ENCODE measurements at places on chromosomes 16 and 17.

DNA sequence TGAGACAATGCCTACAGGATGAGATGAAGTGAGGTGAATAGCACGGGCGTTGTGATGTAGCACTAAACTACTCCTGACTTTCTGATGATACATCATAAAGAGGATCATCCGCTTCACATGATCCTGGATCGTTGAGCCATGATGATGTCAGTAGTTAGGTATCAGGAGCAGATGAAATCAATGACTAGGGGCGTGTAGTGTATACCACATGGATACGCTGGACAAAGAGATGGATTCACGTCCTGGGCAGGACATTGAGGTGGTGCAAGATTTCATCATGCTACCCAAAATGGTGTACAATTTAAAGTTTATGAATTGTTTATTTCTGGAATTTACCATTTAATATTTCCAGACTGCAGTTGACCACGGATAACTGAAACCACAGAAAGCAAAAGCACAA is 156.6 kb downstream of the ANKFN1 start:
- no peak for DNase-seq

DNA sequence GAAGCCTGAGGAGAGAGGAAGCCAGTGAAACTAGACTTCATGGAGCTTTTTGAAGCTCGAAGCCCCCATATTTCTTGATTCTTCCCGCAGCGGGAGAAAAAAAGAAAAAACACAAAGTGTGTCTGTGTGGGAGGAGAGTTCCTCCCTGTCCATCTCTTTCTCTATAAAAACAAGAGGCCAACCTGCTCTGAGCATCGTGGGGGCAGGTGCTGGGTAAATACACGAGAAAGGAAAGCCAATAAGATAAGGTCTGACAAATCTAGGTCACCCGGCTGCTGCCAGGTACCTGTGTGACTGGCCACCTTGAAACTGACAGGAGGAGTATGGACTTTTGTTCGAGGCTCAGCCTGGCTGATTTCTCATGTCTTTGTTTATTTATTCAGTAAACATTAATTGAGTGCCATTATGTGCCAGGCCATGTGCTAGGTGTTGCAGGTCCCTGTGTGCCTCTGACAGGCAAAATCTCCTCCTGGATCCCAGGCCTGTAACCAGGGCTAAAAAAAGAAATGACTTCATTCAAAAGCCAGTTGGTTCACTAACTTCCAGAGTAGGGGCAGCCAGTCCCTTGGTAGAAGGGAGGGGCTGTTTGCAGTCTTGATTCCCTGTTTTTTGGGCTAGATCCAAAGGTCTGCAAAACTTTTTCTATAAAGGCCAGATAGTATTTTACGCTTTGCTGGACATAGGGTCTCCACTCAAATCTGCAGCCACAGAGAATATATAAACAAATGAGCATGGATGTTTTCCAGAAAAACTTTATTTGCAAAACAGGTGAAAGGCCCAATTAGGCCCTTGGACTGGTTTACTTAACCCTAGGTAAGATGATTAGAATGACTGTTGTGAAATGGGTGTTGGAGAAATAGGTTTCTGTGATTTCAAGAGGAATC is 35.6 kb downstream of the YPEL2 start:
- DNase-seq = no peak

- no peak for DNase-seq
Measured at GRCh38 chr17:48181653-48182052, 74.1 kb downstream of the SNX11 start.

DNA sequence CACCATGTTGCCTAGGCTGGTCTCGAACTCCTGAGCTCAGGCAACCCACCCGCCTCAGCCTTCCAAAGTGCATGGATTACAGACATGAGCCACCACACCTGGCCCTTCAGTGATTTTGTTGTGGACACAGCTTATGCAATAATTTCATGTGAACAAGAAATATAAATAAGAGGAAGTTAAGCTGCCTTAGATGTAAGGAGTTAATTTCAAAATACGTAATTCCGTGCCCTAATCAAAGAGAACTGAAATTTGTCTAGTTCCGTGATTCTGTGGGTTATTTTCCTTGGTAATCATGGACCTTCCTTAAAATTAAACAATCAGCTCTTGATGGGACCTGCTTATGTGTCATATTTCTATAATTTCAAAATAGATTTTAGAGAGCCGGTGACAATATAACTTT is 11.9 kb downstream of the TVP23A start:
- DNase-seq = no peak

GRCh38 chr17:77434136-77435114 is 293.7 kb downstream of the SEC14L1 start:
- DNase-seq = no peak

DNA sequence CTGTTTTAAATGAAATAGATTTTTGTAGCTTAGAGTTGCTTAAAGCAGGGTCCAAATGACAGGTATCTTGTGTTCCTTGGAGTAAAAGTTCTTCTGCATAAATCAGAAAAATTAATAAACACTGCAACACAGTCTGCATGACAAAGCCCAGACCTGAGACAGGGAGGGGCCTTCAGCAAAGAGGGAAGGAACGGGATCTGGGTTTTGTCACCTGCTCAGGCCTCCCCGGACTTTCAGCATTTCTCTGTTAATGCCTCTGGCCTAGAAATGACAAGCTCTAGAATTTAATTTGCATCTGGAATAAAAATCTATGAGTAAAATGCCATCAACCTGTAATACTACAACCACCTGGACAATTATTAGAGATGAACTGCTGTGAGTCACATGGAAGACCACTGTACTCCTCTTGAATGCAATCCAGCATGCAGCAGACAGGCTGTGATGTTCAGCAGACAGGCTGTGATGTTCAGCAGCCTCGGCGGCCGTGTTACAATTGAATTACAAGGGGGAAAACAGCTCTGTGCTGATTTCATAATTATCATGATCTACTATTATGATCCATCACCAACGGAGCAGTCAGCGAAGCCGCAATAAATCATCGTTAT is 170.2 kb downstream of the TOX3 start:
- DNase-seq = no peak

DNA sequence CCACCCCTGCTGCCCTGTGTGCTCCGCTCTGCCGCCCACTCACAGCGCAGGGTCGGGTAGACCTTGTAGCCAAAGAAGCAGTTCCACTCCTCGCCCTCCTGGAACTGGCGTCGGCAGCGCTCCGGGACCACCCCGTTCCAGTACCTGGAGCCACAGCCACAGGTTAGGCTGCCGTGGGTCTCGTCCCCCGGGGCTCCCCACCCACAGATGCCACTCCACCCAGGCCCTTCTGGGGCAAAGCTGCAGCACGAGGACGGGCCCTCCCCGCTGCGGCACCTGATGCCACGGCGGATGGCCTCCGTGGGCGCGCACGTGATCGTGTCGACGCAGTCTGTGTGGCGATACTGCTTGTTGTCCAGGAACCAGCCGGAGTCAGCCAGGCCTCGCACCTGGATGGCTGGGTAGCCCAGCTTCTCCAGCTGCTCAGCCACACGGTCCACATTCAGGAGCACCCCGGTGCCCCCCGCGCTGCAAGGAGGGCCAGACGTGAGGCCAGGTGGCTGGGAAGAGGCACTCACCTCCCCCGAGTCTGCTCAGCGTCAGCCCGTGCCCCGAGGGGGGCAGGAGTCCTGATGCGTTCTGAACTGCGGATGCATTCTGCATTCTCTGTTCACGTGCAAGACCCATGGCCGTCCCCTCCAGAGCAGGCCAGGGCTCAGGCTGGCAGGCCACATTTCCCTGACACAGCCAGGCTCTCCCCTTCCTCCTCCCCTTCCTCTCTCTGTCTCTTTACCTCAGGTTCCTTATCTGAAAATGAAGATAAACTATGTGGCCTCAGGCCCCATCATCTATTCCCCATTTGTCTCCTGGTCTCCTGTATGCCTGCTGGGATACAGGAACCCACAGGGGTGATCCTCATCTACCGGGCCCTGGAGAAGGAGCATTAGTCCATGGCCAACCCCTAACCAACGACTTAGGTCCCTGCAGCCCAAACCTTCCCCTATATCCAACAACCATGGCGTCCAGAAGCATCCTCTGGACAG is 4.1 kb downstream of the NOTUM start:
- DNase-seq = no peak

GRCh38 chr17:78304549-78305037 is 55.3 kb downstream of the SOCS3 start:
- no peak for DNase-seq

DNA sequence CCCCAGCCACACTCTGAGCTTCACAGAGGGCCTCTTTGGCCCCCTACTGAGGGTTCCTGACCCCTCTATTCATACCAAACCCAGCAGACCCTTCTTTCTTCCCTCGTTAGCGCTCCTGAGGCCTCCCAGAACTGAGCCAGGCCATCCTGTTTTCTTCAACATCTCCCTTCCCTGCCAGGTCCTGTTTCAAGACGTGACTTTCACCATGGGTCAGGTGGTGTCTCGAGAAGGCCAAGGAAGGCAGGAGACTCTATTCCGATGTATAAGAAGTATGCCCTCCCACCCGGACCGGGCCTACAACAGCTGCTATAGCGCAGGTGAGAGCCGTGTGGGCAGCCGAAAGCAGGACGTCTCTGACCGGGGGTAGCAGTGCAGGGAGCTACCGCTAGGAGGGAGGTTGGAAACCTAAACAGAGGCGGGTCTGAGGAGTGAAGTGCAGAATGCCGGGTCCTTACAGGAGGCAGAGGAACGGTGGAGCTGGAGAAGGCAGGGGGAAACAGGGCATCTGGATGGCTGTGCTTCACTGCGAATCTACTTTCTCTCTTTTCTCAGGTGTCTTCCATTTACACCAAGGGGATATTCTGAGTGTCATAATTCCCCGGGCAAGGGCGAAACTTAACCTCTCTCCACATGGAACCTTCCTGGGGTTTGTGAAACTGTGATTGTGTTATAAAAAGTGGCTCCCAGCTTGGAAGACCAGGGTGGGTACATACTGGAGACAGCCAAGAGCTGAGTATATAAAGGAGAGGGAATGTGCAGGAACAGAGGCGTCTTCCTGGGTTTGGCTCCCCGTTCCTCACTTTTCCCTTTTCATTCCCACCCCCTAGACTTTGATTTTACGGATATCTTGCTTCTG is 1.3 kb upstream of the SENP3 start:
- peak; percentile 77 for DNase-seq

DNA sequence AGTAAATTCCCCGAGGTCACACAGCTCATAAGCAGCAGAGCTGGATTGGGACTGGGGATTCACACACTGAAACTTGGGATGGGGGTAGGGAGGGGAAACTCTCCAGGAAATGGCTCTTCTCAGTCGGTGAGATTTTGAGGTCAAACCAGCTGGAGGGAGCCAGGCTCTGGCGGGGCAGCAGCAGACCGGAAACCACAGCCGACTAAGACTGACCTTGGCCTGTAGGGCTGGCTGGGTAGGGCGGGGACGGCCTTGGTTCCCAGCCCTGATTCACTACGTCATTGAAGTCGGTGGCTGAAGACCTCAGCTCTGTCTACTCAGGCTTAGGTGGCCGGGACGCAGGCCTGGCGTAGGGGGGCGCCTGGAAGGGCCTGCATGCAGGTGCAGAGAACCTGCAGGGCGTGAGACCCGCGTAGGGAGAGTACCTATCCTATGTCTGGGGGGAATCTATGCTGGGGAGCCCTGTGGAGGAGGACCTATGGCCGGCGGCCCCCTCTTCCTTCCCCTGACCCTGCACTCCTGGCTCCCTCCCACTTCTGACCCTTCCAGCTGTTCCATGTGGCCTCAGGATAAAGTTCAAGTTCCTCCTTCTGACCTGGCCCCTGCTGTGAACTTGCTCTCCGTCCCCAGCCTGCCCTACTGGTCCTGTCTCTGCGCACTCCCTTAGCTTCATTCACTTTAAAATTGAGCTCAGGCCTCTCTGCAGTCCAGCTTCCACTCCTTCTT is 11.9 kb upstream of the SLC4A1 start:
- peak; percentile 78 for DNase-seq

DNA sequence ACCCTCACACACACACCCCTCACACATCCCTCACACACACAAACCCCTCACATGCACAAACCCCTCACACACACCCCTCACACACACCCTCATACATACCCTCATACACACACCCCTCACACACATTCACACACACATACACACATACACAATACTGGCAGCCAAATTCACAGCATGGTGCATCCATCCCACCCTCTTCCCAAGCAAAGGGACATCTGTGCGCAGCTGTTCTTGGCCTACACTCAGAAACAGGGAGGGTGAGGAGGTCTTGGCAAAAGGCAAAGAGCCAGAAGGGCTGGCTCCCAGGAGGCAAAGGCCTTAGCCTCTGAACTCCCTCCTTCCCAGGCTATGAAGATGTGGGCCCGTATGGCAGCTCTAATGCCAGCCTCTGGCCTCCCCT is 23.4 kb downstream of the C17orf67 start:
- no peak for DNase-seq

- DNase-seq = peak; percentile 88
Measured at GRCh38 chr16:425082-425718, at the start of gene RAB11FIP3. TSS of gene RAB11FIP3 (plus strand) at chr16:425649. CDS start at chr16:426007, 358 bp downstream.

DNA sequence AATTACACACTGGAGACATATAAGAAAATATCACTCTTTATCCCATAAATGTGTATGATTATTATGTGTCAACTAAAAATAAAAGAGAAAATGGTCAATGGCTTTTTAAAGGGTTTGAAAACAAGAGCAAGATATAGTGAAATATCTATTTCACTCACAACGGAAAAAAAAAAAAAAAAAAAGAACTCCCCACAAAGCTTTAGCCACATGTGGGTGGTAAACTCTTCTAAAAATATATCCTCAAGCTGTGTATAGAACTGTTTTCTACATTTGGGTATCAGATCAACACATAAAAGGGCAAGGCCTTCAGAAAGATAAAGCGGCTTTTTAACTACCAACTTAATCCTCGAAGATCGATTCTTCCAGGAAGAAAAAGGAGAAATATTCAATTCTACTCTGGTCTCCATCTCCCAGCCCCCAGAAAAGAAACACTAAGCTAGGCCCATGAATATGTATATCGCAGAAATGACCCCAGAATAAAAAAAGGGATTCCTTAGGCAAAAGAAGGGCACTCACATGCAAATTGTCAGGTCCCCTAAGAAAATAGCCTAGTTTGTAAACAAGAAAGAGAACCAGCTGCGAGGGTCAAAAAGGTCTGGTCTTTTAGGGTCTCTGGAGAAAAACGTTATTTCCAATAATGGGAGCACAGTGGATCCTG is 4.4 kb downstream of the LITAF start:
- DNase-seq = no peak

DNA sequence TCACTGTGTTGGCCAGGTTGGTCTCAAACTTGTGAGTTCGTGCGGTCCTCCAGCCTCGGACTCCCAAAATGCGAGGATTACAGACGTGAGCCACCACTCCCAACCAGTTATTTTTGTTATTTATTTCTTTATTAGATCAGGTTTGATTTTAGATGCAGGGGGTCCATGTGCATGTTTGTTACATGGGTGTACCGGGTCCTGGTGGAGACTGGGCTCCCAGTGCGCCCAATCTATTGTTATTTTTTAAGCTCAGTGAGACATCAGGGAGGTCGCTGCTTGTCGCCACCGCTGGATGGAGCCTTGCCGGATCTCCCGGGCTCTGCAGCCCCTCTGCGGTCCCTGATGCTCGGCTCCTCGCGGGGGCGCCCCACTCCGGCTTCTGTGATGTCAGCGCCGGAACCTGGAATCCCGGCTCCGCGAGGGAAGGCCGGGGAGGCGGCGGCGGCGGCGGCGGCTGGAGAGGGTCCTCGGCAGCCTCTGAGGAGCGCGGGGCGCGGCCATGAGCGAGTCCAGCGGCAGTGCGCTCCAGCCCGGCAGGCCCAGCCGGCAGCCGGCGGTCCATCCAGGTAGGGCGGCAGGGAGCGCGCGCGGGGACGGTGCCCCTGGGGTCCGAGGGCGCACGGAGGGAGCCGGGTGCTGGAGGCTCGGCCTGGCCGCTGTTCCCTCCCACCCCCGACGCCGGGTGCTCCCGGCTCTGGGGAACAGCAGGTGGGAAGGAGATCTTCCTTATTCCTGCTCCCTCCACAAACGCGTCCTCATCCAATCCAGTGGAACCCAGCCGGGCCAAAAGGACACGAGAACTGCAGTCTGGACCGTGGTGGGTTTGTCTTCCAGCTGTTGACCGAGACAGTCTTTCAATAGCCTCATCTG is at the start of gene TMC7:
Gene TMC7, plus strand, starts transcription at position 370 of the 870 bp plus-strand sequence. Its CDS starts 130 bp downstream, at position 500.
- peak; percentile 85 for DNase-seq

Measured in sciatic nerve (tissue), 2 donors.